Posterior cingulate gyrus (tissue), 11 donors: ENCODE measurements at places on chromosomes 13 and 19.
A peak's percentile ranks its signal among the peaks of the same experiment; 100 is the strongest.

DNA sequence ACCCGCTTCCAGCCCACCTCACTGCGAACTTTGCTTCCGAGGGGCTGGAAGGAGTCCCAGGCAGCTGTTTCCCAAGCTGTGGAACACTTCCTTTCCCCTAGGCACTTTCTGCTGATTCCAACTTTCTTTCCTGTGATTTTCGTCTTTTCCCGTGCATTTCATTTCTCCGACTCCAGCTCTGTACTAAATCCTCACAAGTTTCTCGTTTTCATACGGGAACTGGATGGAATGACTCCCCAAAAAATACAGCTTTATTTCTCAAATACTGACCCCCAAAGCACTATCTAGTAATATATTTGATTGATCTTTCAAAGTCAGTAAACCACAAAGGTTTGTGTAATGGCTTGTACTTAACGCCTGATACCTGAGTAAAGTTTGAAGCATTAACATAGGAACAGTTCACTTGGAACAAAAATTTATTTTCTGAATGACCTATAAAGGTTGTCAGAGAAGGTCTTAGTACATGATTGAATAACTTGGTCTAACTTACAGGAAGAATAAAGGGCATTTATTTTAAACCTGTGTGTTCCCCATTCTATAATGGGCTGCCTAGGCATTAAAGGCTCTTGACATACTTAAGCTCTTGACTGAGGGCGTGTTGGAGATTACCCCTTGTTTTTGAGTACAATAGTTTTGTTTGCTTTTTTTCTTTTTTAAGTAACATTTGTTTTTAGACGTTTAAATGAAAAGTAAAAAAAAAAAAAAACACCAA lies 1.3 kb upstream of the PCDH9 start:
- no peak for DNase-seq

DNA sequence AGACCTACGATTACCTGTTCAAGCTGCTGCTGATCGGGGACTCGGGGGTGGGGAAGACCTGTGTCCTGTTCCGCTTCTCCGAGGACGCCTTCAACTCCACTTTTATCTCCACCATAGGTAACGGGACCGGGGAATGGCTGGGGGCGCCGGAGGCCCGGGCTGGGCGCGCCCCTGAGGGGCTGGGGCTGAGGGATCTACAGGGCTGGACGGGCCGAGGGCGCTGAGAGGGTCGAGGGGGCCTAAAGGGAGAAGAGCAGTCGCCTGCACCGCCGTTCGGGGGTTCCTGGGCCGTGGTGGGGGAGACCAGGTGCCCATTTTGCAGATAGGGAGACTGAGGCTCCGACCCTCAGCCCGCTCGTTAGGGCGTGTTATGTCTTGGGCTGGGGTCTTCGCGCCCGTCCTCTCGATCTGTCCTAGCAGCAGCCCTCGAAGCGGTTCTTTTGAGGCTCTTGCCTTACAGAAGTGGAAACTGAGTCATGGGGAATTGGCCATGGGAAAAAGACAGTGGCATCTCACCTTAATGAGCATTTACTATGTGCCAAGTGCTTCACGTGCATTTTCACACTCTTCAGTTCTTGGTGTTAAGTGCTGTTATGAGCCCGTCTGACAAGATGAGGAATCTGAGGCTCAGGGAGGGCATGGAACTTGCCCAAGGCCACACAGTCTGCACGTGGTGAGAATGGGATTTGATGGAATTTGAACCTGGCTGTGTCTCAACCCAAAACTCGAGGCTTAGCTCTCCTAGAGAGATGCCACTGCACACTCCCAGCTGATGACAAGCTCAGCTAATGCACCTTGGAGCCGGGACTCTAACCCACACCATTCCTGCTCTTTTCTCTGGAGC lies 442 bp downstream of the RAB8A start:
- DNase-seq, result no peak

DNA sequence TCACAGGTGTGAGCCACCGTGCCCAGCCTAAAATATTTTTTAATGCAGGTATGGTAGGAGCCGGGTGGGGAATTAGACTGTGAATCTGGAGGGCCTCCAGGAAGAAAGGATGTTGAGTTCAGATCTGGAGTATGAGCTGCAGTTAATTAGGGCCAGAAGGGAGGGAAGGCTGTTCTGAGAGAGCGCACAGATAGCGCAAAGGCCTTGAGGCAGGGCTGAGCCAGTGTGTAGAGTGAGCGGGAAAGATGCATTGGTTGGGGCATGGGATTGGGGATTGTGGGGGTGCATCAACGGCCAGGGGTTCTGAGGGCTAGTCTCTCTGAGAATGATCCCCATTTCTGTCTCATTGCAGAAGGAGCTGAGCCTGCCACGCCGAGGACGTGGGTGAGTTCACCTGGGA lies 9.7 kb downstream of the MAST3 start:
- DNase-seq, result no peak

DNA sequence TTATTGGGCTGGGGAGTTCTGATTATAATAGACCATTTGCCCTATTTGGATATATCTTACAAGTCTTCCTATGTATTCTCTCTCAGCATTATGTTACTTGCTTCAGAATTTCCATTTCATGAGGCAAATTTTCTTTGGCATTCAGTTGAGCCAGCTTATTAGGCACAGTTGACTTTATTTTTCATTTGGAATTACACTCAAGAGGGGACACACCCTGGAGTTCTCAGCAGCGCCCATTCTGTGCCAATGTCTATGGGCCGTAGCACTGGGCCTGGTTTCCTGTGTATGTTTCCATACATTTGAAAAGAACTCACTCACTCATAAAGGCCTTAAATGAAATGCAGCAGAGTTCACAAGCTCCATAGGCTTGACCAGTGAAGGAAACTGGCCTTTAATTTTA lies 138.5 kb downstream of the KLF12 start:
- DNase-seq, result no peak

DNA sequence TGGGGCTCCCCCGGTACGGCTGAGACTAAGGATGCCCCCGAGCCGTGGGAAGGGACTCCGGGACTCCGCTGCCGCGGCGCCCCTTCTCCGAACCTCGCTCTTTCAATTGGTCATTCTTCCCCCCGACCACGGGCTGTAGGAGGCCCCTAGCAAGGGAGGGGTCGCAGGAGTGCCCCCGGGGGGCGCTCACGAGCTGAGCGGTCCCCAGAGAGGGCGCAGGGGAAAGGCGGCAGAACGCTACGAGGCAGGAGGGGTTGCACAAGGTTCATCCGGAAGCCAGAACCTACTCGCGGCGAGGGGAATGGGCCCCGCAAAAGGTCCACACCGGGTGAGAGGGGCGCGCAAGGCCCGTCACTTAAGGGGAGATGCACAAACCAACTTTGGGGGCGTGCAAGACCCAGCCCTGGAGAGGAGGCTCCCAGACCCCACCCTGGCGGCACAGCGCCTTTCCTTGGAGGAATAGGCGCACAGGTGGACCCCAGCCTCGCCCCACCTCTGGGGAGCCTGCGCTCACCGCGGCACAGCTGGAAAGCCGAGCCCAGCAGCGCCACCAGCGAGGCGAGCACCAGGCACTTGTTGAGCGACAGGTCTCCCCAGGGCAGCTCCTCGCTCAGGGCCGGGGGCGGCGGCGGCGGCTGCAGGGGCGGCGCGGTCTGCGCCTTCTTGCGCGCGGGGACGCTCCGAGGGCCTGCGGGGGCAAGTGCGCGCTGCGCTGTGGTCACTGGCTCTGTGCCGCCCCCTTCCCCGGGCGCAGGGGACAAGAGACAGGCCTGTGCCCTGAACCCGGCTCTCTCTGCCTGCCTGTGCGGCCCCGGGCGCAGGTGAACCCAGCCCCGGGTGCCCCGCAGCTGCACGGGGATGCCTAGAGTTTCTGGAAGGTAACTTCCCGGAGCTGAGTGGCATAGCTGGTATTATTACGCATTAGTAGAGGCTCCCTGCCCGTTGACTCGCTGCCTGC lies 2.8 kb downstream of the JSRP1 start:
- no peak for DNase-seq

- no peak for DNase-seq
These were observed 9.8 kb upstream of the ARRDC2 start for GRCh38 chr19:17997969-17998826.

- DNase-seq, result no peak
These were observed 10.3 kb downstream of the EHD2 start for GRCh38 chr19:47723581-47723940.

- DNase-seq, result no peak
These were observed 43.0 kb downstream of the CEP89 start for GRCh38 chr19:32928806-32929205.

- no peak for DNase-seq
These were observed 592.9 kb downstream of the KCTD12 start for GRCh38 chr13:76293346-76293745.

GRCh38 chr13:84574851-84575250 lies 692.6 kb upstream of the SLITRK1 start:
- DNase-seq, result no peak

- no peak for DNase-seq
These were observed 120.4 kb downstream of the ENOX1 start for GRCh38 chr13:43666403-43666802.

DNA sequence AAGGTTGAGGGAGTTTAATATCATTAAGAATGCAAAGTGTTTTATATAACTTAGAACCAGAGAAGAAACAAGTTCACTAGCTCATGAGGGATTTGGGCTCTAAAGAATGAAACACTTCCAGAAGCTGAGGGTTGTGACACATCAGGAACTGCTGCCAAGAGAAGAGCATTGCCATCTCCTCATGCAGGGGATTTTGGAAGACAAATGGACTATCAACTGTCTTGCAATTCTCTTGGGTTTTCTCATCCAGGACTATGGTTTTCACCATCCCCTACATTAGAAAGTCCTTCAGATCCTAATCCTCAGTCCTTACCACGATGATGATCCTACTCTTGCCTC lies 59.7 kb upstream of the KL start:
- no peak for DNase-seq

DNA sequence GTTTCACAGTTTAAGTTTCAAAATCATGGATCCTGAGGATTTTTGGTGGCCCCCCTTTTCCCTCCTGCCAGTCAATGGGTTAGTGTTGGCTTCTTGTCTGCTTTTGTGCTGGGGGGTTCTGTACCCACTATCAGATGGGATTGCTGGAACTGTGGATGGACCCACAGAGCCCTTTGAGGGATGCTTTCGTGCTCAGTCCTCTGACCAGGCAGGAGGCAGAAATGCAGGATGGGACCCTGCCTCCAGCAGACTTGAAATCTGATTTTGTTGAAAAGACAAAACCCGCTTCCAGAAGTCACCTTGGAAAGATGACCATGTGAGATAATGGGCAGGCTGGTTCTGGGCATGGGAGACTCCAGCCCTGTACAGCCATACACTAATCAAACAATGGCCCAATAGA lies 408.9 kb downstream of the ZNF536 start:
- no peak for DNase-seq

GRCh38 chr13:87674247-87674738 lies 3.1 kb downstream of the SLITRK5 start:
- DNase-seq, result no peak

DNA sequence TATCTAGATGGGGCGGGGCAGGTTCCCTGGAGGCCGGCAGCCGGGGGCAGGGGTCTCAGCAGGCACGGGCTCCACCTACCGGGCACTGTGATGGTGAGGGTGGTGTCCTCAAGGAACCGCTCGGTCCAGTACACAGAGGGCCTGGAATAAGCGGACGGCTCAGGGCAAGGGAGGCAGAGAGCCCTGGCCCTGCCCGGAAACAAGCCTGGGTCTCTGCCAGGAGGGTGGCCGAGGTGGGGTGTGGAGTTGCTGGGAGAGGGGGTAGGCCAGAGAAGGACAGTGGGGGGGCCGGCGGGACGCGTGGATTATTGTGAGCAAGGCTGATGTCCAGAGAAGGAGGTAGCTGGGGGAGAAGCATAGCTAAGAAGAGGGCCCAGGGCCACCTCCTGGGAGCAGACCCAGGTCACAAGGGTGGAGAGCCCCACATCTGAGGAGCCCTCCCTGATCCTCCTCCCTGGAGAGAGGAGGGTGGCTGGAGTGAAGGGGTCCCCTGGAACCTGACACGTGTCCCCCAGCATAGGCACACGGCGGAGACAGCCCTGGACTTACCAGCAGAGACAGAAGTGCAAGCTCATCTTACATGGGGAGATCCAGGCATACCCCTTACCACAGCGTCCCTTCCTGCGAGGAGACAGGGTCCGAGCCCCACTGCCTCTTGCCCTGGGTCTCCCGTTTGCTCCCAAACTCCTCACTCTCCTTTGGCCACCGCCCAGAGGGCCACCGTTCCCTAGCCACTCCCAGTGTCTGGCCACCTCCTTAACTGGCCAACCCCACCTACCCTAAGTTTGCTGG lies 29.0 kb upstream of the MIER2 start:
- no peak for DNase-seq

DNA sequence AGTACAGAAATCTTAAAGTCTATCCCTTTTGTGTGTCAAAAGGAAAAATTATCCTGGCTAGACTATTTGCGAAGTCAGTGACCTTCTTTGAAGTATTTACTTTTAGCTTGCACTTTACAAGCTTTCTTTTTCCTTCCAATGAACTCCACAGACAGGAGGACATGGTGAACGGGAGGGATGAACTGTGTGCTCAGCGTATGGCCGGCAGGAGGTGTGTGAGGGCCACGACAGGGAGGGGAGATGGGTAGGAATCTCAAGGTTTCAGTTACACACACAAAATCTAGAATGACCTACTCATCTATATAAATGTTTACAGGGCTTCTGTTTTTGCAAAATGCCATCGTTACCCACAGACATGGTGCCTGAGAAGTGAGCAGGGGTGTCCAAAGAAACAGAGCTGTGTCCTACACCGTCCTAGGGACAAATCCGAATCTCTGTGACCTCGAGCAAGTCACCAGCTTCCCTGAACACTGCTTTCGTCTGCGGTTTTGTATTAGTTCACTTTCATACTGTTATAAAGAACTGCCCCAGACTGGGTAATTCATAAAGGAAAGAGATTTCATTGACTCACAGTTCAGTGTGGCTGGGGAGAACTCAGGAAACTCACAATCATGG lies 537.2 kb downstream of the LIG4 start:
- no peak for DNase-seq

DNA sequence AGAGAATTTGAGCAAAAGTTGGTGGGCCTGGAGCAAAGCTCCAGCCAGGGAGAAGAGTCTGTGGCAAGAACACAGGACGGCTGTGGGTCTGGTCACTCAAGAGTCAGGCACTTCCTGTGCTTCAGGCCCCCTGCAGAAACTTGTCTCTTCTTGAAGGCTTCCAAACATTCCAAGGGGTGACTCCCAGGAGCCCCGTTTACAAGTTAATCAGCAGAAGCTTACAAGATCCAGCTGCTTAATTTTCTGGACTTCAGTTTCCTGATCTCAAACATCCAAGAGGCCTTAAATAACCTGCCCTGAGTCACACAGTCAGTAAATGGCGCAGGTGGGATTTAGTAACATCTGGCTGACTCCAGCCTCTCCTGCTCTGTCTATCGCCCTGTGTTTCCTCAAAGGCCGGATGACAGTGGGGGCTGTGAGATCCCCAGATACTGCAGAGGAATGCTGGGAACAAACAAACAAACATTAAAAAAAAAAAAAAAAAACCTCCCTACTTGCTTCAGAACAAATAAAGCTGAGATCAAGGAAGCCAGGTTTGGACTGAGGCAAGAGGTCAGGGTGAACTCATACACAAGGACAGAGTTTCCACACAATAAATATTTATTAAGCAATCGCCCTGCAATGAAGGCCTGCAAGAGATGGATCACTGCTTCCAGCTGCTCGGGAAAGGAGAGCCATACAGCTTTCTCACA lies 175.4 kb upstream of the RFC3 start:
- DNase-seq, result no peak

- DNase-seq, result peak; percentile 56
These were observed 91.4 kb upstream of the CACNA1A start for GRCh38 chr19:13597640-13598039.

- DNase-seq, result no peak
These were observed 10.5 kb upstream of the CEACAM6 start for GRCh38 chr19:41744850-41745249.

- DNase-seq, result no peak
These were observed 10.2 kb downstream of the TRAPPC5 start for GRCh38 chr19:7690779-7691258.
